ENCODE measurements at places on chromosomes 5 and 9.

GRCh38 chr5:87020099-87020934, 247.4 kb upstream of the RASA1 start:
- no peak for DNase-seq

- no peak for DNase-seq
Observed at GRCh38 chr5:88659529-88660263, 223.3 kb downstream of the MEF2C start.

GRCh38 chr5:174273325-174273724, 227.8 kb downstream of the NSG2 start:
- no peak for DNase-seq

DNA sequence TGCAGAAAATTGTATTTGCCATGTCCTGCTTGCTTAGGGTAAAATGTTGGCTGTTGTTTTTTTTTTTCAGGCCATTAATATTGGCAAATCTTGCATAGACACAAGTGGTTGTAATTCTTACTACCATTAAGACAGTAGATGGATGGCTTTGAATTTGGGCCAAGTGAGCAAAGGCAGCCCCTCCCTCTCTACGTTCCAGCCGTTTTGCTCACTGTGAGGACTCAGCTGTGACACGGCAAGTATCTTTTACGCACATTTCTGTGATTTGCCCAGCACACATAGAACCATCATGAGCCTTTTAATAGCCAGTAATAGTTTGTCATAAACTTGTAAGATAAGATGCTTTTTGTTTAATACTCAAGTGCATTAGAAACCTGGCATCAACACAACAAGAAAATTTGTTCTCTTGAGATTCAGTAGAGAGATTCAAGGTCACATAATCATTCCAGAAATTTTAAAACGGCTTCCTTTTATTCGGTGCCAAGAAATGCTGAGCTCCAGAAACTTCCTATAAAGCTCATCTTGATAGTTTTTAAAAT, 205.2 kb upstream of the ADCY2 start:
- DNase-seq = no peak

DNA sequence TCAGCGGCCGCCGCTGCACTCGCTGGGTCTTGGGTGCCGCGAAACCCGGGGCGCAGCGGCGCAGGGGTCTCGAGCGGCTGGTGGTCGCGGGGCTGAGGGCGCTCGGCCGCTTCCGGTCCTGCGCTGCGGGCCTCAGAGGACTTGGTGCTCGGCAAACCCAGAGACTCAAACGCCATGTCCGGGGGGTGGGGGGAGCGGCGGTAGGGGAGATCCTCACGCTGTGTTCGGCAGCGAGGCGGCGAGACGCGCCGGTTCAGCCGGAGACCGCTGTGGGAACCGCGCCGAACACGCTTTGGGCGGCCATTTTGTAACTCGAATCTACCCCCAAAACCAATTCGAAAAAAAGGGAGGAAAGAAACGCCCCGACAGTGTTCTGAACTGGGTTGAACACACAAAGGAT, 317.5 kb upstream of the CDH18 start:
- no peak for DNase-seq

Measured in NCI-H510A (cell line).